ENCODE measurements at places on chromosomes 6 and 20. TPM values are rescaled to one million over a fixed set of nuclear protein-coding genes. Genes with fewer than 3 reads are reported as not detected.

MCHR2 gene
- total RNA-seq = not detected

DNA sequence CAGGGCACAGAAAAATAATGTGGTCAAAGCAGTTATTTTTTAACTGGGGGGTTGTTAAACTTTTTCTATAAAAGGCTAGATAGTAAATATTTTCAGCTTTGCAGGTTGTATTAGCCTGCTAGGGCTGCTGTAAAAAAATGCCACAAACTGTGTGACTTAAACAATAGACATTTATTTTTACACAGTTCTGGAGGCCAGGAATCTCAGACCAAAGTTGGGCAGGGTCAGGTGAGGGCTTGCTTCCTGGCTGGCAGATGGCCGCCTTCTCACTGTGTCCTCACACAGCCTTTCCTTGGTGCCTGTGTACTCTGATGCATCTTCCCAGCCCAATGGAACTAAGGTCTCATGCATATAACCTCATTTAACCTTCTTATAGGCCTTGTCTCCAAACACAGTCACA lies 294.7 kb downstream of the PTPRT start:
- no peaks in the 10 kb centered on the region for H3K27me3 ChIP-seq
- H3K4me1 ChIP-seq = no peaks in the 10 kb centered on the region
- H3K27ac ChIP-seq = no peak overlapping the region
- no peaks in the 10 kb centered on the region for H3K36me3 ChIP-seq

- no peaks in the 10 kb centered on the region for H3K27me3 ChIP-seq
- H3K27ac ChIP-seq = no peak overlapping the region
- no peaks in the 10 kb centered on the region for H3K4me1 ChIP-seq
- DNase-seq = no peak
Measured at GRCh38 chr20:51131811-51132210, 108.9 kb upstream of the KCNG1 start.

CD109 gene
- total RNA-seq = 26.1 TPM

STK35 gene
- 10.5 TPM for total RNA-seq
